MM.1S (cell line): ENCODE measurements at places on chromosomes 5 and 9.

DNA sequence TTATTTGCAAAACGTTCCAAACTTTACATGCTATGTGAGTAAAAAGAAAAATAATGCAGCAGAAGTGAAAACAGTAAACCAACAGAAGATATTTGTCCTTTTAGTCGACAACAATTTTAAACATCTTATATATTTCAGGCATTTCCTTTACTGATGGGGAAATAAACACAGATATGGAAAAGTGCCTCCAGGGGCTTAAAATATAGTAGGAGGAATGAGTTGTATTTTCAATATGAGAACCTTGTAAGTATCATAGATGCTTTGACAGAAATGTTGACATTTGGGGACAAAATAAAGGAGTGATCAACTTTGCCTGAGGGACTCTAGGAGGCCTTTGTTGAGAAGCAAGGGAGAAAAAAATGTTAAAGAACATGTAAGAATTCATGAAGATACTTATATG is 1043.5 kb downstream of the CDH12 start:
- H3K27me3 ChIP-seq = no peaks in the 10 kb centered on the region
- H3K4me3 ChIP-seq = no peak overlapping the region
- no peaks in the 10 kb centered on the region for H3K36me3 ChIP-seq
- H3K27ac ChIP-seq = no peak overlapping the region
- no peak for DNase-seq

- DNase-seq = no peak
- H3K36me3 ChIP-seq = no peaks in the 10 kb centered on the region
- no peak overlapping the region for H3K27ac ChIP-seq
- H3K4me1 ChIP-seq = no peaks in the 10 kb centered on the region
These were observed 352.1 kb downstream of the GADD45G start for GRCh38 chr9:89956907-89957306.

DNA sequence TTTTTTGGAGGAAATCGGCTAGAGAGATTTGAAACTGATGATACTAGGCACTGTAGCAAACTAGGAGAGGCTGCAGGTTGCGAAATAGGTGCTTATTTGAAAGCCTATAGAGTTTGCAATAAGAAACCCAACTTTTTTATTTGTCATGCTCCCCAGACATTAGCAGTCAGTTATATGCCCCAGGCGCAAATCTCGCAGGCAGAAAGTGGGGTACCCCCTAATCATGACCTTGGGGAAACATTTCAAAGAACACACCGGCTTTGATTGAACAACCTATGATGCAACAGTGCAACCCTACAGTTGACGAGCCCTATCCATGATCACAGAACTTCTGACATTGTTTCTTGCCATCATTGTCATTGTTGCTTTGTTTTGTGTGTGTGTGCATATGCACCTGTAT is 510.5 kb downstream of the RAB3C start:
- H3K4me1 ChIP-seq = no peaks in the 10 kb centered on the region
- H3K4me3 ChIP-seq = no peak overlapping the region
- no peak overlapping the region for H3K27ac ChIP-seq

DNA sequence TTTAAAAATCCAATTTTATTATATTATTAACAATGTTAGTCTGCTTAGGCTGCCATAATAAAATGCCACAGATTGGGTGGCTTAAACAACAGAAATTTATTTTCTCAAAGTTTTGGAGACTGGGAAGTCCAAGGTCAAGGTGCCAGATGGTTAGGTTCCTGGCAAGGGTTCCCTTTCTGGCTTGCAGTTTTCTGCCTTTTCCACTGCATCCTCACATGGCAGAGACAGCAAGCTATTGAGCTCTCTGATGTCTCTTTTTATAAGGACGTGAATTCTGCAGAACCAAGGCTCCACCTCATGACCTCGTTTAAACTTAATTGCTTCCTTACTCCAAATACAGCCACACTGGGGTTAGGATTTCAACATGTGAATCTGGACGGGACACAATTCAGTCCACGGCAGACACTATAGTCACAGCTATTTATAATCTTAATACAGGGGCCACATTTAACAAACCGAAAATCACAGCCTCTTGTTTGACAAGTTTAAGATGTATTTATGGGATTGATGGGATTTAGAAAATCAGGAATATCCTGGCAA is 174.9 kb upstream of the PUM3 start:
- no peaks in the 10 kb centered on the region for H3K4me1 ChIP-seq
- H3K27me3 ChIP-seq = no peaks in the 10 kb centered on the region
- DNase-seq = no peak
- no peak overlapping the region for H3K27ac ChIP-seq

GRCh38 chr5:1441166-1441865 is 3.9 kb downstream of the SLC6A3 start:
- no peaks in the 10 kb centered on the region for H3K4me1 ChIP-seq
- H3K4me3 ChIP-seq = no peak overlapping the region
- H3K27me3 ChIP-seq = peaks cover 58% of the 10 kb centered on the region
- no peaks in the 10 kb centered on the region for H3K36me3 ChIP-seq
- DNase-seq = no peak

GRCh38 chr5:135350536-135350935 is 48.5 kb downstream of the MACROH2A1 start:
- H3K4me3 ChIP-seq = no peak overlapping the region
- H3K27me3 ChIP-seq = no peaks in the 10 kb centered on the region
- H3K36me3 ChIP-seq = 0 out of 2 replicates have a peak, but pooled peaks cover 3% of the 10 kb centered on the region

DNA sequence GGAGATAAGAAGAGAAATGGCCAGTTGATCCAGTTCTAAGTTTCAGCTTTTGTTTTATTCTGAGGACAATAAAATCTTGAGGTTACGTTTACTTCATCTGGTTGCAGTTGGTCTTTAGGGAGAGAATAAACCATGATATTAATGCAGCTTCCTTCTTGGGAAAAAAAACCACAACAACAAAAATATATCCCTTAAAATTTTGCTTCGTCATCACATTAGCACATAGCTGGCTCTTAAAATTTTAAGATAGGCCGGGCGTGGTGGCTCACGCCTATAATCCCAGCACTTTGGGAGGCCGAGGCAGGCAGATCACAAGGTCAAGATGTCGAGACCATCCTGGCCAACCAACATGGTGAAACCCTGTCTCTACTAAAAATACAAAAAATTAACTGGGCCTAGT is 86.4 kb downstream of the EQTN start:
- no peaks in the 10 kb centered on the region for H3K4me1 ChIP-seq
- DNase-seq = no peak
- no peak overlapping the region for H3K27ac ChIP-seq
- H3K4me3 ChIP-seq = no peak overlapping the region

GRCh38 chr5:58716713-58717112 is 133.8 kb downstream of the RAB3C start:
- H3K27me3 ChIP-seq = no peaks in the 10 kb centered on the region
- H3K4me1 ChIP-seq = no peaks in the 10 kb centered on the region
- no peak for DNase-seq
- H3K4me3 ChIP-seq = no peak overlapping the region

GRCh38 chr9:126842977-126843799 is 17.3 kb upstream of the ZBTB34 start:
- H3K27me3 ChIP-seq = no peaks in the 10 kb centered on the region
- H3K4me1 ChIP-seq = no peaks in the 10 kb centered on the region
- no peak overlapping the region for H3K4me3 ChIP-seq
- no peaks in the 10 kb centered on the region for H3K36me3 ChIP-seq
- H3K27ac ChIP-seq = no peak overlapping the region

DNA sequence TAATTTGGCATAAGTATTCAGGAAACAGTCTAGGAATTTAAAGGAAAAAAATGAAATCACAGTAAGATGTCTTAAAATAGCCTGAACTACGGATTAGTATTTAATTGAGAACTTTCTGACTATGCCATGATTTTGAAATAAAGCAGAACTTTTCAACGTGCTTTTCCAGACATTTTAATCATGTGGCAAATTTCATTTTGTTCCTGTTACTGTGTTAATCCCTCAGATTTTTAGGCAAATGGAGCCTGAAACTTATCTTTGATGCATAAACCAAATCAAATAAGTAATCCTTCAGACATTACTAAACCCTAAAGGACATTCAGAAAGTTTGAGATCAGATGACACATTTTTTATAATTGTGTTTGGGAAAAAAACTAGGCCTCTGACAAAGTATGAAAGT is 75.7 kb downstream of the FBN2 start:
- H3K36me3 ChIP-seq = no peaks in the 10 kb centered on the region
- H3K4me3 ChIP-seq = no peak overlapping the region
- H3K27ac ChIP-seq = no peak overlapping the region
- H3K4me1 ChIP-seq = no peaks in the 10 kb centered on the region
- H3K27me3 ChIP-seq = no peaks in the 10 kb centered on the region
